ENCODE measurements at places on chromosomes 11 and 22. TPM values are rescaled to one million over a fixed set of nuclear protein-coding genes. Genes with fewer than 3 reads are reported as not detected.

DNA sequence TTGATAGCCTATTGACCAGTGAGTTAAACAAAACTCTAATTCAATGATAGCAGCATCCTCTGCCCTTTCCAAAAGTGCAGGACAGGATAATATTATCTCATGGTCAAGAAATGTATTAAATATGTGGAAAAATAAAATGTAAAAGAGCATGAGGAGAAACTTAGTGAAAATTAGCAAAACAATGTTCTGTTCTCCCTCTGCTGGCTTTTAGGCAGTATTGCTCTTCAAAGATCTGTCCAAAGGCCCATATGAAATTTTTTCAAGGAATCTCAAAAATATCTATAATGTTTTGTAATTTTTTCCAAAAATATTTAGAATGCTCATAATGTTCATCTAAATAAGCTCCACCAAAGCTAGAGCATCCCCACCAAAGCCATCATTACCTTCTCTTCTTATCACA is 8.3 kb upstream of the ARL14EP start:
- DNase-seq: no peak
- peaks cover 11% of the 10 kb centered on the region for H3K4me1 ChIP-seq

DNA sequence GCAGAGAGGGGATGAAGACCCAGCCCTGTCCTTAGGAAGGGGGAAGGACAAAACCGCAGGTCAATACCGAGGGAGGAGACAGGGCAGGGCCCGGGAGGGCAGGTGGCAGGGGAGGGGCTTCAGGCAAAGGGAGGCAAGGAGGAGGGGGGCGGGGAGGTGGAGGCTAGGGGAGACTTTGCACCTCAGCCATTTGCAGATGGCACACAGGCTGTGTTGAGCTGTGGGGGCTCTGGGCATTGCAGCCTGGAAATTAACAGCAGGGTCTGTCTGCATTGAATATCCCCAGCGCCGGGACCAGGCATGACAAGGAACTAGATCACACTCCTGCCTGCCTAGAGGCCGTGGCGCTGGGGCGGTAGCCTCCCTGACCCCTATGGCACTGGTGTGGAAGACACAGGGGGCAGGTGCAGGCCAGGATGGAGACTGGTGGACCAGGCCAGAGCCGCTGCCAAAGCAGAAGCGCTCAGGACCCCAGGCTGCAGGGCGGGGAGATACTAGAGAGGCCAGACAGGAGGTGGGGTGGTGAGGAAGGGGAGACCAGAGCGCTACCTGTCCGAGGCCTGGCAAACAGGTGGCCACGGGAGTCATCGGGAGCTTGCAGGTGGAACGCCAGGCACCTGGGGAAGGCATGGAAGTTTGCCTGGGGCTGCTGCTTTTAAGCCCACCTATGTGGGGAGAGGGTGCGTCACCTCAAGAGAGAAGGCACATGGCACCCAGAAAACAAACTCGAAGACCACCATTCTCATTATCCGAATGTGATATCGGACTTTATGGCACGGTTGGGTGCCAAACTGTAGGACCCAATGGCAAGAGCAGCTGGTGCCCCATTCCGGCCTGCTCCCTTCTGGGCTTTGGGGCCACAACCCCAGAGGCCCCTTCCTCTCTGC is 11.5 kb downstream of the CBX6 start:
- no peak overlapping the region for H3K27ac ChIP-seq
- peaks cover 1% of the 10 kb centered on the region for H3K36me3 ChIP-seq

Gene KDM4E
- not detected for total RNA-seq

Gene LIF
- total RNA-seq: 21.5 TPM

- no peak for DNase-seq
- no peaks in the 10 kb centered on the region for H3K27me3 ChIP-seq
- no peak overlapping the region for H3K27ac ChIP-seq
- peaks cover 23% of the 10 kb centered on the region for H3K36me3 ChIP-seq
- H3K4me1 ChIP-seq: no peaks in the 10 kb centered on the region
Observed at GRCh38 chr22:24225951-24226350, 18.9 kb downstream of the GGT5 start.

DNA sequence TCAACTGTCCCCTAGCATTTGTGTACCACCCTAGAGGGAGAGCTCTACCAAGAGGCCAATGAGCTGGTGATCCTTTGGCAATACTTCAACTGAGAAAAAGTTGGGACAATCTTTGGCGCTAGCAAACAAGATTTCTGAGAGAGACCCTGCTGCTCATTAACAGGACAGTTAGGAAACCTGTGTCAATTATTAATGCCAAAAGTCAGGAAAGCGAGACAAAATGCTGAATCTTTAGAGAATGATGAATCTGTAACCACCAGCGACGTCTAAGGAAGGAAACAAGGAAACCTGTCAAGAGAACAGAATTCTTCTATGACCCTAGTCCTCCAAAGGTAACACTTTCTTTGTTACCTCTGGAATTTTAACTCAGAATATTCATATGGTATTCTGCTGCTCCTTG is 19.9 kb downstream of the LARGE2 start:
- H3K36me3 ChIP-seq: peaks cover 29% of the 10 kb centered on the region
- DNase-seq: no peak
- H3K27ac ChIP-seq: no peak overlapping the region
- H3K4me3 ChIP-seq: no peak overlapping the region
- no peaks in the 10 kb centered on the region for H3K27me3 ChIP-seq
- H3K4me1 ChIP-seq: no peaks in the 10 kb centered on the region

DNA sequence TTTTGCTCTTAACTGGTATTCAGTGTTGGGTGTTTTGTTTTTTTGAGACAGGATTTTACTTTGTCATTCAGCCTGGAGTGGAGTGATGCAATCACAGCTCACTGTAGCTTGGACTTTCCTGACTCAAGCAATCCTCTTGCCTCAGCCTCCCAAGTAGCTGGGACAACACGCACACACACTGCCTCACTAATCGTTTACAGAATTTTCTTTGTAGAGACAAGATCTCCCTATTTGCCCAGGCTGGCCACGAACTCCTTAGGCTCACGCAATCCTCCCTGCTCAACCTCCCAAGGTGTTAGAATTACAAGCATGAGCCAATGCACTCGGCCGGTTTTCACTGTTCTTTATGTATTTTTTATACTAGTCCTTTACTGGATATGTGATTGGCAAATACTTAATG is 51.0 kb upstream of the IGLL5 start:
- no peak overlapping the region for H3K27ac ChIP-seq
- DNase-seq: no peak
- peaks cover 46% of the 10 kb centered on the region for H3K27me3 ChIP-seq
- no peaks in the 10 kb centered on the region for H3K36me3 ChIP-seq
- H3K4me3 ChIP-seq: no peak overlapping the region

DNA sequence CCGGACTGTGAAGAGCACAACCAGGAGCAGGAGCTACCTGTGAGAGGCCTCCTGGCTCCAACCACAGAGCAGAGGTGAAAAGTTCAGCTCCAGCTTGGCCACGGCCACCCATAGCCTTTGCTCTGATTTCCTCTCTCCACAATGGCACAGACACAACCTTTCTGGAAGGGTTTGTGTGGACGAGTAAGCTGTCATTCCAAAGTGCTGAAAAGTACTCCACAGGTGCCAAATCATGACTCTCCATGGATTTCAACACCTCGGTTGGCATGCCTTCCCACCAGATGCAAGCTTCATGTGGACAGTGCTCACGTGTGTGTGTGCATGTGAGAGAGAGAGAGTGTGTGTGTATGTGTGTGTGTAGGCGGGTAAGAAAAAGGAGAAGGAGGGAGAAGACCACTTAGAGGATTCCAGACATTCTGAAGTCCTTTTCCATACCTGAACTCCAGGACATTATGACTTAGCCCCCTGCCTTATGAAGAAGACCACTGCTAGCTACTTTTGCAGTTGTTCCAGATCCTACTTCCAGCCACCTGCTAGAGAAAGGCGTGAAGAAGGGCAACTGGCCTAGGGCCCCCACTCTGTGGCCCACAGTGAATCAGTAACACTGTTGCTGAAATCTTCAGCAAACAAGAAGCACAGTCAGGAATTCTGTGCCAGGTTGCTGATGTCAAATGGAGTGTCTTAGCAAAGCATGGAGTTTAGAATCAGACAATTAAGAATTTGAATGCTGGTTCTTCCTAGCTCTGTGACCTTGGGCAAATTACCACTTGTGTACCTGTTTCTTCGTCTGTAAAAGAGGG is 13.9 kb upstream of the NAV2 start:
- DNase-seq: no peak
- peaks cover 16% of the 10 kb centered on the region for H3K4me1 ChIP-seq
- no peak overlapping the region for H3K4me3 ChIP-seq
- no peaks in the 10 kb centered on the region for H3K36me3 ChIP-seq
- H3K27ac ChIP-seq: no peak overlapping the region
- H3K27me3 ChIP-seq: no peaks in the 10 kb centered on the region

Gene MOGAT2
- not detected for total RNA-seq

GRCh38 chr22:11629661-11630385 is 3898.2 kb upstream of the OR11H1 start:
- no peak overlapping the region for H3K27ac ChIP-seq
- peaks cover 2% of the 10 kb centered on the region for H3K36me3 ChIP-seq
- no peak overlapping the region for H3K4me3 ChIP-seq
- DNase-seq: no peak
- no peaks in the 10 kb centered on the region for H3K27me3 ChIP-seq
- no peaks in the 10 kb centered on the region for H3K4me1 ChIP-seq

DNA sequence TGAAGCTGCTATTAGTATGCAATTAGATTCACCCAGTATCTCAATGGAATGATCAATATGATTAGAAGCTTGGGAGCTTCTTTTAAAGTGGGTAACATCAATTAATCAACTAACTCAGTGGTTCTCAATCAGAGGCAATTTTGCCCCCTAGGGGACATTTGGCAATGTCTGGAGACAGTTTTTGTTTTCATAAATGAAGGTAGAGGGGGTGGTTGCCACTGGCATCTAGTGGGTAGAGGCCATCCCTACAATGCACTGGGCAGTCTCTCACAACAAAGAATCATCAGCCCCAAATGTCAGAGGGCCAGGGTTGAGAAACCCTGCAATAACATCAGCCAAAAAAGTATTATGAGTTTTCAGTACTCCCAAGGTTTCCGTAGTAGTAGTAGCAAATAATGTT is 5.9 kb upstream of the AMOTL1 start:
- no peak for DNase-seq
- H3K36me3 ChIP-seq: no peaks in the 10 kb centered on the region
- no peak overlapping the region for H3K27ac ChIP-seq
- no peaks in the 10 kb centered on the region for H3K27me3 ChIP-seq

Gene PLEKHA7
- total RNA-seq: 0.92 TPM

Gene C11orf86
- total RNA-seq: not detected

Gene ABTB2
- 3.1 TPM for total RNA-seq

Gene CARNS1
- 0.36 TPM for total RNA-seq

GRCh38 chr22:48079505-48080290 is 1317.2 kb downstream of the TBC1D22A start:
- H3K4me3 ChIP-seq: no peak overlapping the region
- no peak for DNase-seq
- no peak overlapping the region for H3K27ac ChIP-seq
- no peaks in the 10 kb centered on the region for H3K36me3 ChIP-seq

Data from chondrocyte (in vitro differentiated cells).